Activated CD4-positive, alpha-beta T cell treated with anti-CD3 and anti-CD28 coated beads, Interleukin-2, amount 50 U/mL, for 24 hours (primary cell): ENCODE measurements at places on chromosomes 3 and 15.

GRCh38 chr15:70665599-70665998, 97.8 kb downstream of the UACA start:
- no peak for DNase-seq

DNA sequence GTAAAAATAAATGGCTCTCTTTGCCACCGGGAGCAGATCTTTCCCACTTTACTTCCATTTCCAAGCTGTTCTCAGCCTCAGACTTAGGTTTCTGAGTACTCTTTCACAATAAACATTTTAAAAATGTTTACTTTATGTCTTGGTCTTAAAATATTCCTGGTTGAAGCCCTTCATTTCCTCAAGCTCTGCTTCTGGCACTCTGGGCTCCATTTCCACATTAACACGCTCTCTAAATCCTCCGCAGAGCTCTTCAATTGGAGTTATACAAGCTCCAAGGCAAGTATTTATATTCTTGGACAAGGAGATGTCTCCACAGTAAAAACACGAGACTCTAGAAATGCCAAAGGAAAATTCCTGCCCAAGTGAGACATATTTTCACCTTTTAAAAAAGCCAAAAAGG, 169.3 kb downstream of the GREM1 start:
- DNase-seq = no peak

- no peak for DNase-seq
These were observed 149.9 kb downstream of the FRMD5 start for GRCh38 chr15:44045217-44045616.

DNA sequence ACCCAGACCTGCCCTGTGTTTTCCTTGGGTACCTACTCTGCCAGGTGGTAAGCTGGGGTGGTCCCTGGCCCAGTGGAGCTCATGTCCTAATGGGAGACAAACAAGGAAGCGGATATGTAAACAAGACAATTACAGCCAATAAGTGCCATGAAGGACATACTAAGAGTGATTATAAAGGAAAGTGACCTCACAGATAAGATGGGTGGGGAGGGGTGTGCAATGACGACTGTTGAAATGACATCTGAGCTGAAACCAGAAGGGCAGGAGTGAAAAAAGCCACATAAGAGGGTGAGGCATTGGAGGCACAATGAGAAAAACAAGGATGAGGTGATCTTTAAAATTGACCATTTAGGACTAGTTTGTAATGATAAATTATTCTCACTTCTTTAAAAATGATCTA, 336.2 kb upstream of the IL12A start:
- DNase-seq = no peak
